ENCODE measurements at places on chromosomes 5 and 9. TPM values are rescaled to one million over a fixed set of nuclear protein-coding genes. Genes with fewer than 3 reads are reported as not detected.

GRCh38 chr9:99873531-99873930 is 32.9 kb upstream of the STX17 start:
- no peak for DNase-seq

GRCh38 chr9:12230708-12231107 is 462.5 kb upstream of the TYRP1 start:
- DNase-seq: no peak

GRCh38 chr5:81363093-81363871 is 30.7 kb downstream of the ACOT12 start:
- DNase-seq: no peak

DNA sequence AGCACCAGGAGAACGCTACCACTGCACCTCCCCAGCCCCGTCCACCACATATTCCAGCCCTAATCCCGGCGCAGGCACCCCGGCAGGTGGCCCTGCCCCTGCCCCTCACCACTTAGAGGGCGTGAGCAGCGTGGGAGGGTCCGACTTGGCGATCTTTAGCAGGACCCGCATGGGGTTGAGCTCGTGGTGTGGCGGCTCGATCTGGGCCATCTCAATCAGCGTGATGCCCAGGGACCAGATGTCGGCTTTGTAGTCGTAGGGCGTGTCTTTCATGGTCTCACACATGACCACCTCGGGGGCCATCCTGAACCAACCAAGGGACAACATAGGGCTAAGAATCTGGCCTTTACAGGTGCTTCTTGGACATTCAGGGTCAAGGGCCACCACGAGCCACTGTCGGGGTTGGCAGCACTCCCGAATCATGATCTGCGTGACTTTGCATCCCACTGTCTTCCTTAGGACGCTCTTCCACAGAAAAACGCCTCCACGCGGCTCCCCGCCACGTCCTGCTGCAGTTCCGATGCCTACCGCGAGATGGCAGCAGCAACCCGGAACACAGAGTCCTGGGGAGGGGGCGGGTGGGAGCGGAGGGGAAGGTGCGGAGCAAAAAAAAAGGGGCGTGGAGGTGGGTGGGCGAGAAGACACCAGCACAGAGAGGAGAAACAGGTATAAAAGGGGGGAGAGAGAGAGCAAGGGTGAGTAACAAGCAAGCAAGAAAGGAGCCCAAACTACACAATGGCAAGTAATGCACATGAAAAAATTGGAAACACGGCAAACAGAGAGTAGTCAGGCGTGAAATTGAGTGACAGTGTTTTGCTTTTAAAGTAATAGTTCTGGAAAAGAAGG is 81.3 kb downstream of the STK10 start:
- peak; percentile 63 for DNase-seq

GRCh38 chr5:2017540-2018389 is 135.0 kb upstream of the IRX4 start:
- no peak for DNase-seq

DNA sequence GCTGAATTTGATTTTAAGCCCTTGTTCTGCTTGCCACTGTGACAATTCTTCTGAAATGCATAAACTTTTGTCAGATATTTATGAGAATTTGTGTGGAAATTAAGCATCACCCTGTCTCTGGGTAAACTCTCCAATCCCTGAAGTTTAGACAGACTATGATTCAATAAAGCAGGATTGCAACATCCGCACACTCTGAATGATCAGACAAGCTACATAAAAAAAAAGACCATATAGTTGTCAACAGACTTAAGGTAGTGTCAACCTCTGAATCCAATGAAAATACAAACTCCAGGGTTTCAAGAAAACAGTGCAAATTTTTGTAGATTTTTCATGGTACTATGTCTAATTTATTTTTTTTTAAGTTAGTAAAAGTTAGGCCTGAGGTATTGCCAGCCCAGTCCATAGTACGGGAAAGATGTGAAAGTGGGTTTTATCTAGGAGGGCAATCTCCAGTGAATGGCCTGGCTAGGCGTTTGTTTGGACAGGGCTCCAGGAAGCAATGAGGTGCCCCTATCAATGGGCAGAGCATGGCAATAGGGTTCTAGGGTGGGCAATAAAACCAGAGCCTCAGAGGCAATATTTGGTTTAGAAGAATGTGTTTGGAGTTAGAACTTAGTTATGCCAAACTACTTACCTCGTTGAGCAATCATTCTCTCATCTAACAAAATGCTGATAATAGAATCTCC is 762.6 kb upstream of the SEMA6A start:
- DNase-seq: peak; percentile 28

DNA sequence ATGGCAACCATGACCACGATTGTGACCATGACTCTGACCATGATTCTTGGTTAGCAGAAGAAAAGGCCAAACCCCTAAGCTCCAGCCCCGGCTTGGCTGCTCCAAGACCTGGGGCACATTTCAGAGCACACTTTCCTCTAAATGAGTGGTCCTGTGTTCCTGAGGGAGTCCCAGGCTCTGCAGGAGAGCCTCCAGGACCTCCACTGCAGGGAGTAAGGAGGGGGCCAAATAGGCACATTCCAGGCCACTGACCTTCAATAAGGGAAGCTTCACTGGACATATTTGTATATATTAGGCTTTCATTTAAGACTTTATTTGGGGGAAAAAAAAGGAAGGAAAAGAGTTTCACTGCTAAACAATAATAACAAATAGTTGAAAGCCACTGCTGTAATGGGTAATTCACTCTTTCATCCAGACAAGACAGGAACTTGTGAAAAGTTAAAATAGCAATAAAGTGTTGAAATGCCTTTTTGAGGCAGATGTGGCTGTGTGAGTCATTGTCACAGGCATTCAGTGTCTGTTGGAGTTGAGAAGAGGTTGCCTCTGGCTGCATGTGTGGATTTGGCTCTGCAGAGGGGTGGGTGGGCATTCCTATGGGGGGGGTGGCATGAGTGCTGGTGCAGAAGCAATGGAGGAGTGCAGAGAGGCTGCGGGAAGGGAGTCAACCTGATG is 63.9 kb upstream of the TGFBR1 start:
- no peak for DNase-seq

DNA sequence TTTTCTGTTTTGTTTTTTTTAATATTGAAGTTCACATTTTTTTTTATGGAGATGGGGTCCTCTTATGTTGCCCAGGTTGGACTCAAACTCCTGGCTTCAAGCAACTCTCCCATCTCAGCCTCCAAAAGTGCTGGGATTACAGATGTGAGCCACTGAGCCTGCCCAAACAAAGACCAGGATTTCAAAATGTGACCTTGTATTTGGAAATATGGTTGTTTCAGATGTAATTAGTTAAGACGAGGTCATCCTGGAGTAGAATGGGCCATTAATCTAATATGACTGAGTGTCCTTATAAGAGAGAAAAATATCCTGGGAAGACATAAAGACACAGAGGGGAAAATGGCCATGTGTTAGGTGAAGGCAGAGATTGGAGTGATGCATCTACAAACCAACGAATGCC is 340.5 kb downstream of the RAB3C start:
- DNase-seq: no peak

- DNase-seq: peak; percentile 32
These were observed 56.2 kb upstream of the LPAR1 start for GRCh38 chr9:111094433-111094924.

DNA sequence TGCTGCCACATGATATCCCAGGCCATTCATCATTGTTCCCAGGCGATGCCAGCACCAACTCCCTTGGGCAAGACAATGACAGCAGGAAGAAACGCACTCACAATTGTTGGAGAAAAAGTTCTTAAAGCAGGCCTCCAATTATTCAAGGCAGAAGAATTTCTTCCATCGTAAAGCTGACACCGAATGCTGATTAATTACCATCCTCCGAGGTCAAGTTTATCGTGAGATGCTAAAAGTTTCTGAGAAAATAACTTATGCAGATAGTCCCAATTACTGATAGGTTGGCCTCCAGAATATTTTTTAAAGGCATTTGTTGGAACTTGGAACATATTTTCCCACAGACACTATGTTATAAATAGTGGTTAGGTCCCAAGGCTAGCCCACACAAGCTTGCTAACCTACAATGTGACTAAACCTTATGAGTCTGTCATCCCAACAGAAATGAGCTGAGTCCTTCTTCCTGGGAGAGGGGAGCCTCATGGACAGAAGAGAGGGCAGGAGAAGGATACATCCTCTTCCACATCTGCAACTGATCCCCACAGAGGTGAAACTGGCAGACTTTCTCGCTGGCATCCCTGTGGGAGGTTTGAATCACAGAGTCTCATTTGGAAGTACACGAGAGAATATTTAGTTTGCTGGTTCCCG is 202.4 kb upstream of the TBC1D2 start:
- DNase-seq: no peak

- DNase-seq: peak; percentile 74
These were observed 2.2 kb downstream of the AKNA start for GRCh38 chr9:114385397-114386181.

DNA sequence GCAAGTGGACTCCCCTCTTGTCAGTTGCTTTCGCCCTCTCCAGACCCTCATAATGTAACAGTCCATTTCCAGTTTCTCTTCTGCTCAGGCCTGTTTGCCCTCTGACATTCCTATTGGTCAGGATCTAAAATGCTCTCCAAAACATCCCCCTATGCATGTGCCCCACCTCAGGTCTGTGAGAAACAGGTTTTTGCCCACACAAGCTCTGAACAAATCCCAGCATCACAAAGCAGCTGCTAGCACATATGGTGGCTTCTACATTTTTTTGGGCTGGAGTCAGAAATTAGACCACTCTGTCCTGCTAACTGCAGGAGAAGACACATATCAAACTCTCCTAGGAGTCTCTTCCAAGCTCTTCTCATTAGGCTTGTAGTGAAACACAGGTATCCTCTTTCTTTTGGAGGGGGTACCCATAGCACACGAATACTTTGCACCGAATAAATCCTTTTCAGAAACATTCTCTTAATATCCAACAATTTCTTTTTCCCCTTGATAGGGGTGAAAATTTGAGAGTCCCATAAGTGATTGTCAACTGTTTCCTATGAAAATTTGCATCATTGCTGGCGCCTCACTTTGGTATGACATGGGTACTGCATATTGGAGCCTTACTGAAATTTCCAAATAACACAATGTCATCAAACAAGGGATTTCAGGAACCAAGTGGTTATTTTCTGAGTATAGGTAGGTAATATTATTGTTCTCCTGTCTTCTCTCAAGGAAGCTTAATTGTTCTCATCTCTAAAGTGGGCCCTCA is 19.3 kb upstream of the HSPA9 start:
- DNase-seq: no peak

GRCh38 chr5:9838916-9839315 is 208.8 kb upstream of the TAS2R1 start:
- DNase-seq: no peak

DNA sequence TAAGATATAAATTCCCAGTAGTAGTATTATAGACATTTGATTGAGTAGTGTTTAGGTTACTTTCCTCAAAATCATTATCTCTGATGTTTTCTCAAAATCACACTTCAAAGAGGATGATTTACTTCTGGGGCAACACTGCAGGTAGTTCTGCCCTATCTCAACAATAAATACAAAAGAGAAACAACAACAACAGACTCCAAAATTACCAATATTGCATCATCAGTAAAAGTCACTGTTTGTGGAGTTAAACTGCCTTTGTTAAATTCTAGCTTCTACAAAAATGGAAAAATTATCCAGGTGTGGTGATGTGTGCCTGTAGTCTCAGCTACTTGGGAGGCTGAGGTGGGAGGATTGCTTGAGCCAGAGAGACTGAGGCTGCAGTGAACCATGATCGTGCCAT is 637.6 kb upstream of the ZNF608 start:
- no peak for DNase-seq

DNA sequence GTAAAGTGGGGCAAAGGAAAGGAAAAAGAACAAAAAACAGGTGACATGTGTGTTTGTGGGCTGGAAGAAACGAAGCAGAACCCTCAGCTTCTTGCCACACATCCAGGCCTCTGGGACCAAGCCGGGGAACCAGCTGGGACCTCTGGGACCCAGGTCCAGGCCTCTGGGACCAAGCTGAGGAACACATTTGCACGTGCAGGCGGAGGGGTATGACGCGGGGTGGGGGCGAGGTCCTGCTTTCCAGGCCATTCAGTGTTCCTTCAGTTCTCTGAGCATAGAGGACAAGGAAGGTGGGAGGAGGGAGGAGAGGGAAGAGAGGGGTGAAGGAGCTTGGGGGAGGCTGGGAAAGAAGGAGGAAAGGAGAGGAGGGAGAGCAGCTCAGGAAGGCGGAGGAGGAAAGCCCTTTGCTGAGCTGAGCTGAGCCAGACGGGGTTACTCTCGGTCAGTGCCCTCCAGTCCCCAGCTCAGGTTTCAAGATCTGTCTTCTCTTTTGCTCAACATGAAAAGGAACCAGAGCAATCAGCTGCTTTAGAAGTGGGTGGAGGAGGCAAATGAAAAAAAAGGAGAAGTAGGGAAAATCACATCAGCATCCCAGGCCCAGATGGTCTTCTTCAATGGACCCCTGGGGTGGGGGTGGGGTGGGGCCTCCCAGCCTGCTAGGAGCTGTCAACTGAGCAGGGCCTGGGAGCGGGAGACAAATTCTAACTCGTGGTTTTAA is 59.1 kb downstream of the ABCA1 start:
- peak; percentile 31 for DNase-seq

GRCh38 chr9:4097515-4097914 is 202.4 kb downstream of the GLIS3 start:
- DNase-seq: no peak

DNA sequence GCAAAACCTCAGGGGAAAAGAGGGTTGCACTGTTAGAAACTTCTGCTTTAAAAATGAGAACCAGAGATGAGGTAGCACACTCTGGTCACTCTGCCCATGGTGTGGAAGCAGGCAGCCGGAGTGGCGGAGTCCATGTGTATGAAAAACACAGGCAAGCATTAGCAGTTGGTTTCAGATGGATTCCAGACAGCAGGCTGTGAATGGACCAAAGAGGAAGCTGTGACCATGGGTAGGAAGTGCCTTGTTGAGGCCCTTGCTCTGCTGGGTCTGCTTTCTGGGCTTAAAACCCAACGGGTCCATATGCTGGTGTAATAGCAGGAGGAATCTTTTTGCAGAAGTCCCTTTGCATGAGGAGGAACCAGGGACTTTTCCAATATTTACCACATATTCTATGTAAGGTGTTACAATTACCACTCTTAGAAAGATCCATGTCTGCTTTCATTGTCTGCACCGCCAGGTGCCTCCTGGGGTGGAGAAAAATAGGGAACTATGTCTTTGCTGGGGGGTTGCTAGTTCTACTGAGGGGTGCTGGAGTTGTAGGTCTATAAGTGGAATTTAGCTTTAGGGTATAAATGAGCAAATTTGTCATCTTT is 77.0 kb downstream of the ANKRD55 start:
- DNase-seq: no peak

DNA sequence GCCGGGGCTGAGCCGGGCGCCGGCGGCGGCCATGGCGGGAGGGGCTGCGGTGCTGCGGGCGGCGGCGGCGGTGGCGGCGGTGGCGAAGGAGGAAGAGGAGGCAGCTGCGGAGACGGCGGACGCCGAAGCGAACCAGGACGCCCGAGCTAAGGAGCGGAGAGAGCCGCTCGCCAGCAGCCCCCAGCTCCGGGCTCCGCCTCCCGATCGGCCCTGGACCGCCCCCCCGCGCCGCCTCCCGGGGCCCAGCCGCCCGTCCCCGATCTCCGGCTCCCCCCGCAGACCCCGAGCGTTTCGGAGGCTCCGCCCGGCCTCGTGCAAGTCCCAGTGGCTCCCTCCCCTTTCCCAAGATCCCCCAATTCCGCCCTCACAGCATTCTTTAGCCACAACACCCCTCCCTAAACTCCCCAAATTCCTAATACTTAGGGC is at the start of gene ASTN2:
TSS of gene ASTN2 (minus strand) at position 152 of the 426 bp plus-strand sequence. CDS start at position 33, 119 bp downstream.
- DNase-seq: no peak

TESK1 gene
- total RNA-seq: 41.1 TPM

NR5A1 gene
- not detected for total RNA-seq

ZNF454 gene
- 1.4 TPM for total RNA-seq

NPR3 gene
- total RNA-seq: 0.20 TPM

SLC34A1 gene
- total RNA-seq: not detected

MARCHF6 gene
- 108 TPM for total RNA-seq

SLC36A3 gene
- total RNA-seq: not detected

ARSI gene
- total RNA-seq: 0.69 TPM

MOB3B gene
- total RNA-seq: 39.6 TPM

ZNG1C gene
- 22.5 TPM for total RNA-seq

C5orf58 gene
- not detected for total RNA-seq

NUDT12 gene
- total RNA-seq: 28.6 TPM
